Activated CD8-positive, alpha-beta memory T cell treated with anti-CD3 and anti-CD28 coated beads, Interleukin-2, amount 50 U/mL, for 4 hours (primary cell): ENCODE measurements at places on chromosomes 11 and 22.

DNA sequence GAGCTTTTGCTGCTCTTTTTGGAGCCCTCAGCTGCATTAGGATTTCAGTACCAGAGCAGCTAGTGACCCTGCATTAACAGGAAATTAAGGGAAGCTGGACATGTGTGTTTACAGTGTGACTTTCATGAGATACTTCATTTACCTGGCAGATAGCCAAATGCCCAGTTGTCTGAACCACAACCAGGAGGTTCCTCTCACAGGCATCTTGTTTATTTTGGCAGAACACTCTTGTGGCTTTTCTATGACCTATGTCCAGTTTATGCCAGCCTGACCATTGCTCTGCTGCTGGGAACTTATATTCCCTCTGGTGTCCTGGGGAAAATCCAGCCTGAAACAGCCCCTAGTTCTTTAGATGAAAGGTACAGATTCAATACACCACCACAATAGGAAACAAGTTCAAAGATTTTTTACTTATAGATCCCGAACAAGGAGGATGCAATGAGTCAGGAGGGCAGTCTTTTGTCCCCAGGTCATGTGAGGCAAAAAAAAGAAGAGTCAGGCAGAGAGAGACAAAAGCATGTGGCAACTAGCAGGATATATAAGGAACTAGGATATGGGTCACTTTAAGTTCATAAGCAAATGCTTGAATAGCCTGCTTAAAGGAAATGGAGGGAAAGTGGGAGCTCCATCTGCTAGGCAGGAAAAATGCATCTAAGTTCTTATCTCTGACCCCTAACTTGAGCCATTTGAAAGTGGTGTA lies 379.3 kb downstream of the INSC start:
- DNase-seq: no peak

DNA sequence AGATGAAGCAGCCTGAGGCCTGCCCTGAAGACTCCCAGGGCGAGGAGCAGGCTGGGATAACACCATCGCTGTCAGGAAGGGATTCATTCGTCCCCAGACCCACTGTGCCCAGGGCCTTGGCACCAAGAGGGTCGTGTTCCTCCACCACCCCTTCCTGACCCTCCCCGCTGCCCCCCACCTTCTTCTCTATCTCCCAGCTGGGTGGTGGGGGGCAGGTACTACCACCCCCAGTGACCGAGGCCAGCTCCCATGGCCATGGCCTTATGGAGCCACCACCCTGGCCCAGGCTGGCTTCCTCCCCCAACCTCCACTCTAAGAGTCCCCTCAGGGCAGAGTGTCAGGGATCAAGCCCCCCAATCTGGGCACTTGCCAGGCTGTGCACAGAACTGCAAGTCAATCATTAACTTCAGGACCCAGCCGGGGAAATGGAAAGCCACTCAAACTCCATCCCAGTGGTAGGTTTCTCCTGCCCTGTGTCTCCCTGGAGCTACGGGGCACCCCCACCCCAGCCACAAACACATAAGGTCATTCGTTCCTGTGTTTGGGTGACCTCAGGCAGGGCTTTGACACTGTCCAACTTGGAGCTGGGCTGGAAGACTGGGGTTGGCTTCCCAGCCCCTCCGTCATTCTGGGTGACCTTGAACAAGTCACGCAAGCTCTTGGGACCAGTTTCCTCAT lies 33.3 kb upstream of the WNT11 start:
- no peak for DNase-seq

DNA sequence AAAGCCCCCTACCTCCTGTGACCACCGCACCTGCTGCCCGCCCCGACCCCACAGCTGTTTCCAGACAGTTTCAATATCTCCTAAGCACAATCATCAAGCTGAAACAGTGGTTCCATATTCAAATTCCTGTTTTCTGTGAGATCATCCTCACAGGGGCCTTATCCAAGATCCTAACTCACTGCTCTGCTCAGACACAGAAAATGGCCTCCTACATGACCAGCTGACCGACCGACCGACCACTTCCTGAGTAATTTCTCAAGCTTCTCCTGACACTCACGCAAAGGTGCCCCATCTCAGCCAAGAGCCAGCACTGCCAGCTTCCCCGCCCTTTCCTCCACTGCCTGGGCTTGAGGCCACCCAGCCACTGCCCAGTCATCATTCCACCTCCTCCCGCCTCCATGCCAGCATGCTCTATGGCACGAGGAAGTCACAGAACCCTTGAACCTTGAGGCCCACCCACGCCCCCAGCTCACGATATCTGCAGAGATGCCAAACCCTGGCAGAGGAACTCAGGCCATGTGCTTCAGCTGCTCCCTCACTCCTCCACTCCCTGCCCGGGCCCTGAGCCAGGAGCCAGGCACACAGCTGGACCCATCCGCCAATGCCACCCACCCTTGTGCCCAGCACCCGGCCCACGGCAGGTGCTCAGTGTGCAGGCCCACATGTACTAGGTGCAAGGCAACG lies 14.0 kb downstream of the KIAA0930 start:
- no peak for DNase-seq

DNA sequence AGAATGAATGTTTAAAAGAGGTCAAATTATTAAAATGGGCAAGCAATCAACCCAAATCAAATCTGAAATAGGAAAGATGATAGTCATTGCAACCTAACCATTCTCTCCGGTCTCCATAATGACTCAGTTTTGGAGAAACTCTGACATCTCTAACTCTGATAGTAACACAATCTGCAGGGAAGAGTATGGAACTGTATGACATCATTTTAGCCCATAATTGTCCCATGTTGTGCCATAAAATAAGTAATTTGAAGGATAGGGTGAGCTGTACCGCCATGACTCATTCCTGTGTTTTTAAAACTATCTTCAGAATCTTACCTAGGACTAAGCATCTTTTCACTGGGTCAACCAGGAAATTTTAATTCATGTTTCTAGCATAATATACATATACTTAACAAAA lies 350.8 kb downstream of the DLG2 start:
- no peak for DNase-seq

GRCh38 chr22:17803609-17804270 lies 29.5 kb upstream of the BID start:
- no peak for DNase-seq

GRCh38 chr22:41234815-41235695 lies 5.7 kb downstream of the CHADL start:
- DNase-seq: no peak
